Large intestine (tissue), 12 donors: ENCODE measurements at places on chromosomes 4 and X. TPM values are rescaled to one million over a fixed set of nuclear protein-coding genes. Genes with fewer than 3 reads are reported as not detected.

DNA sequence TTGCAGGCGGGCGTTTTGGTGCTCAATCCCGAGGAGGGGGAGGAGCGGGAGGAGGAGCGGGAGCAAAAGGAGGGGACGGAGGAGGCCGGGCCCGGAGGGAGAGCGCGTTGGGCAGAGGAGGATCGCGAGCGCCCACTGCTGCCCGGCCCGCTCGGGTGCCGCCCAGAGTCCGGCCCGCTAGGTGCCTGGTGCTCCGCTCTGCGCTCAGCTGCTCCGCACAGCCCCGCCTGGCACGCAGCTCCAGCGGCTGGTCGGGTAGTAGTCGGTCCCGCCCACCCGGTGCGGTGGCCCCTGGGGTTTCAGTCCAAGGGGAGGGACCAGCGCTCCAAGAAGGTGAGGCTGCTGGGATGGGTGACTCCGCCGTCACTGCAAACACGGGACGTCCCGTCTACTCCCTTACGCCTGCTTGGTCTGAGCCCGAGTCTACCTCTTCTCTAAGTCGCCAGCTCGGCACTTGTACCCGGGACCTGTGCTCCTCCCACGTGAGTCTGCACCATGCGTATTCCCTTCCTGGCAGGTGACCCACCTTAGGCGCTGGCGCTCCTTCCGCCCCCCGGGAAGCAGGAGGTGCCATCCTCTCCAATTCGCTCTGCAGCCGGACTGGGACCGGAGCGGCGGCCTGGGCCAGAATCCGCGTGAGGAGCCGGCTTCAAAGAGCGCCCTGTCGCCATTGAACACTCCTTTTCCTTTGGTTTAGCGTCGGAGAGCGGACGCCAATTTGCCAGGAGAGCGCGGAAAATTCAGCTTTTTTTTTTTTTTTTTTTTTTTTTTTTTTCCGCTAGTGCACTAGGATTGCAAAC is 405 bp upstream of the HS3ST1 start:
- peak; percentile 92 for DNase-seq

Gene TCEAL2
- polyA plus RNA-seq = 6.6 TPM

DNA sequence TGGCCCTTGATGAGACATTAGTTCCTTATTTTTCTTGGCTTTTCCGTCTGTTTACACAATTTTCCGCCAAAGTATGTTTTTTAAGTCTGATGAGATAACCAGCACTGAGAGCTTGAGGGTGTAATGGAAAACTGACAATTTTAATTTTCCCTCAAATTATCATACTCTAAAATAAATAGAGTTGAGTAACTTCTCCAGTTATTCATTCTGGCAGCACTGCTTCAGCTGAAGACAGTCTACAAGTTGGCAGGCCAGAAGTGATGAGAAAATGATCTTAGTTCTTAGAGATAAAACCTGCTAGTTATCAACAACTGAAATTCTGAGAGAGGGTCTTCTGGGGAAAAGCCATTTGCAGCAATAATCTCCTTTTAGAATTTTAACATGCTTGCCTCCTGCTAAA is 241.6 kb upstream of the TET2 start:
- no peak for DNase-seq

- DNase-seq = no peak
These were observed 502.7 kb downstream of the PACRGL start for GRCh38 chr4:21202959-21203358.

Gene TLR10
- 2.2 TPM for polyA plus RNA-seq

Gene HSFX2
- polyA plus RNA-seq = not detected

GRCh38 chrX:18016941-18017340 is 155.8 kb upstream of the RAI2 start:
- DNase-seq = no peak

DNA sequence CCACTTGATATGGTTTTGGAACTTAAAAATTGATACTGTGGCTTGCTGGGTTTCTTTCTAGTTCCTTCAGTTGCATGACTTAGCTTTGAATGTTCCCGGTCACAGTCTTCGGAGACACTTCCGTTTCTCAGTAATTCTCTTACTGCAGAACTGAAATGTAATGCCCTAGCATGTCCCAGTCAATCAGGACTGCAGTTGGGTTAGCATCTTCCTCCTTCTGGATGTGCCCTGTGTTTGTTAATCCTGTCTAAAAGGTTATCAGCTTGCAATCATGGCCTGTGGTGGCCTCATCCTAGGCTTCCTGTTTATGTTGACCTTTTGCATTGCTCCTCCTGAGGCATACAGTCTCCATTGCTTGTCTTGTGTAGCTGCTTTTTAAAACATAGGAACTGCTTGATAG is 275.9 kb downstream of the ARHGAP10 start:
- DNase-seq = no peak

- DNase-seq = no peak
These were observed 1291.3 kb downstream of the FSTL5 start for GRCh38 chr4:160872491-160872890.

Gene MAOA
- 94.7 TPM for polyA plus RNA-seq

GRCh38 chrX:40471965-40472648 is 108.7 kb upstream of the ATP6AP2 start:
- peak; percentile 83 for DNase-seq

Gene WNK3
- polyA plus RNA-seq = 1.4 TPM

- no peak for DNase-seq
These were observed 78.6 kb downstream of the PACRGL start for GRCh38 chr4:20778896-20779295.

DNA sequence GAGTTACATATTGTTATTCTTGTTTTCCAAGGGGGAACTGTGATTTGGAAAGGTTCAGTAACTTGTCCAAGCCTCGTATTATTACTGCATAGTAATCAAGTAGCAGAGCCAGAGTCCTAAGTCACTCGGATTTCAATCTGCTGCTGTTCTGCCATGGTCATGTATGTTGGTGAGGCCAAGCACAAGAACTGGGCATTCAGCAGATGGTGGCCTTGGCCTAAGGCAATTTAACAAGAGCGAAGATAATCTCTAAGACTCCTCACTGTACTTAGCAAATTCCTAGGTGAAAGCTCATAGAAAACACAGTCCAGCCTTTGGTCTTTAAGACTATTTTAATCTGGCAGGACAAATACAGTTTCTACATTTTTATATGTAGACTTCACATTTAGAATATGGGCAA is 64.8 kb downstream of the NDST3 start:
- DNase-seq = no peak
